ENCODE measurements at places on chromosomes 7 and 10. TPM values are rescaled to one million over a fixed set of nuclear protein-coding genes. Genes with fewer than 3 reads are reported as not detected.

The OLAH gene
- not detected for total RNA-seq

- no peak overlapping the region for H3K4me3 ChIP-seq
- H3K27ac ChIP-seq: no peak overlapping the region
- H3K27me3 ChIP-seq: no peaks in the 10 kb centered on the region
- no peaks in the 10 kb centered on the region for H3K36me3 ChIP-seq
Observed at GRCh38 chr7:145643981-145644380, 472.6 kb upstream of the CNTNAP2 start.

DNA sequence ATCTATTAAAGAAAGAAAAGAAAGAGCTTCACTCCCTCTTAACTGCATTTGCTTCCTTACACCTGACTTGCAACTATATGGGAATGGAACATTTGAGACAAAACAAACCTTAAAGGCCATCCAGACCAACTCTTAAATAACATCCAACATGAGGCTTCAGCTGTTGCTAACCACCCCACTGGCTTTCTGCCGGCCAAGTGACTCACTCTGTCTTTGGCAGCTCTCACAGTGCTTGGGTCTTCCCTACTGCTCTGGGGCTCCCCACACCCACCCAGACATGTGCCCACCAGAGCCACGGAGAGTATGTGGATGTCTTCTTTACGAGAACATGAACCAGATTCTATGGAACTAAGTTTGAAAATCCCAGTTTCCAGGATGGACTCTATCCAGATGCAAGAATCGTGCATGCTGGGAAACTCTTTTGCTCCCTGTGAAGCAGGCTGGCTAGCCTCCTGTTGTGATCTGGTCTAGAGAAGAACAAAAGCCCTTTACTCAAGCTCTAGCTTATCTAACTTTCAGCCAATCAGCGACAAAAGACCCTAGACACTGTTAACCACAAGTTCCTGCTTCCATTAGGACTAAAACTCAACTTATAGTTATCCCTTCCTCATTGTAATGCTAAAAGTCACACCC, 245.7 kb downstream of the TCERG1L start:
- H3K36me3 ChIP-seq: no peaks in the 10 kb centered on the region
- H3K4me3 ChIP-seq: no peak overlapping the region
- no peaks in the 10 kb centered on the region for H3K27me3 ChIP-seq
- DNase-seq: no peak
- no peaks in the 10 kb centered on the region for H3K4me1 ChIP-seq

GRCh38 chr10:42952349-42952748, 124.5 kb upstream of the RET start:
- H3K4me3 ChIP-seq: no peak overlapping the region
- H3K27me3 ChIP-seq: no peaks in the 10 kb centered on the region
- DNase-seq: no peak
- no peaks in the 10 kb centered on the region for H3K36me3 ChIP-seq
- H3K4me1 ChIP-seq: no peaks in the 10 kb centered on the region

- no peak overlapping the region for H3K27ac ChIP-seq
- DNase-seq: no peak
- peaks cover 2% of the 10 kb centered on the region for H3K27me3 ChIP-seq
- H3K36me3 ChIP-seq: no peaks in the 10 kb centered on the region
- no peak overlapping the region for H3K4me3 ChIP-seq
Observed at GRCh38 chr7:96346293-96346953, 24.5 kb upstream of the SLC25A13 start.
